ENCODE measurements at places on chromosomes 2 and 18. TPM values are rescaled to one million over a fixed set of nuclear protein-coding genes. Genes with fewer than 3 reads are reported as not detected.

DNA sequence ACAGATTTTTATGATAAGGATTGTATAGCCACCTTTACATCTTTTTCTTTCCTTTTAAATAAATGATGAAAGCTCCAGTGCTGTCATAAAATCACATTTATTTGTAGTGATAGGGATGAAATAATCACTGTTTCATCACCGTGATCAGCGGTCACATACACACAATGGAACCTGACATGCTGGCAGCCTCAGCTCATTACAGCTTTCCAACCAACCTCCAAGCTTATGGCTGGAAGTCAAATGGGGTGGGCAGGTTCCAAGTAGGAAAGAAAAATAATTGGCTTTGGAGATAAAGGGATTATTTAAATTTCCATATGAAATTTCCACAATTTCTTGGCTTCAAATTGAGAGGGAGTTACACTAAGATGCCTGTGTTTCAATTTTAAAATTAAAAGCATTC lies 251.3 kb downstream of the PLCL1 start:
- DNase-seq = no peak

DNA sequence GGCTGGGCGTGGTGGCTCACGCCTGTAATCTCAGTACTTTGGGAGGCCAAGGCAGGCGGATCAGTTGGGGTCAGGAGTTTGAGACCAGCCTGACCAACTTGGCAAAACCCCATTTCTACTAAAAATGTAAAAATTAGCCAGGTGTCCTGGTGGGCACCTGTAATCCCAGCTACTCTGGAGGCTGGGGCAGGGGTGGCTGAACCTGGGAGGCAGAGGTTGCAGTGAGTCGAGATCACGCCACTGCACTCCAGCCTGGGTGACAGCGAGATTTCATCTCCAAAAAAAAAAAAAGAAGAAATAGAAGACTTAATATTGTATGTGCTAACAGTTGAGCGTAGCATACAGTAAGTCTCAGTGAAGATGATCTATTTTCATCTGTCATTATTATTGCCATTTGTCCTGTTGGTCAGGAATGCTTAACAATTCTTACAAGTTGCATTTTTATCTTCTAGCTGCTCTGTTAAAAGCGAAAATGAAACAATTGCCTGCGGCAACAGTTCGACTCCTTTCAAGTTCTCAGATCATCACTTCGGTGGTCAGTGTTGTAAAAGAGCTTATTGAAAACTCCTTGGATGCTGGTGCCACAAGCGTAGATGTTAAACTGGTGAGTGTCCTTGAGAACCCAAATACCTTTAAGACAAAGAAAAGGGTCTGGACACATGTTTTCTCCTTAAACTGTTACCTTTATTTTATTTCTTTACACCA lies 7.2 kb downstream of the PMS1 start:
- DNase-seq = no peak

- DNase-seq = no peak
Observed at GRCh38 chr2:122078451-122078850, 323.0 kb downstream of the TSN start.

DNA sequence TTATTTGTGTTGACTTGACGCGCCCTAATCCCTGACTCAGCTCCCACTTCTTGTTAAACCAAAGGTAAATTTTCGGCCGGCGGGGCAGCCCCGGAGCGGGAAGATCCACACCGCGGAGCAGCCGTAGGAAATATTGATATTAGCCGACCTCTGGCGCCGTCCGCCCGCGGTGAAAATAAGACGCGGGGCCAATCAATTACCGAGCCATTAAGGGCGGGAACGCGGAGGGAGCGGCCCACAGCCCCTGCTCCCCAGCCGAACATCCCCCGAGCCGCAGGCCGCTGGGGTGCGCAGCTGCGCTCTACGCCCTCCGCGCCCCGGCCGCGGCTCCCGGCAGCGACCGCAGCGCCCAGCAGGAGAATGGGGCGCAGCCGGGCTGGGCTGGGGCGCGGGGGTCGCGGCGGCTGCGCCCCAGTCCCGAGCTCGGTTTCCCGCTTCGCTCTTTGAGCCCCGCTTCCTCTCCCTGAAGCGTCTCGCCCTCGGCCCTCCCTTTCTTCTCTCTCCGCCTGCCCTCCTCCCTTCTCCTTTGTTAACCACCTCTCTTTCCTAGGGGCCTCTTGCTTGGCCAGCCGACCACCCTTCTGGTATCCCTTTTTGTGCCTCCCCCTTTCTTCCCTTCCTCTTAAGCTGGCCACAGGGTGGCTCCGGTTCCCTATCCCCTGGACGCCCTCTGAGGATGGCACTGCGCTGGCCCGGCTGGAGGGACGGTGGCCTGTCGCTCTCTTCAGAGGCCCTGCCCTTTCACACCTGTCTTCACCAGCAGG lies 40.9 kb downstream of the CELF4 start:
- DNase-seq = no peak

GRCh38 chr2:27261926-27262298 lies 935 bp downstream of the SLC30A3 start:
- peak; percentile 59 for DNase-seq

- no peak for DNase-seq
Observed at GRCh38 chr18:63264871-63265270, 54.7 kb downstream of the BCL2 start.

GRCh38 chr18:10896851-10897250 lies 252.5 kb downstream of the PIEZO2 start:
- no peak for DNase-seq

GRCh38 chr2:119684518-119684917 lies 5.5 kb downstream of the TMEM177 start:
- DNase-seq = peak; percentile 30

DNA sequence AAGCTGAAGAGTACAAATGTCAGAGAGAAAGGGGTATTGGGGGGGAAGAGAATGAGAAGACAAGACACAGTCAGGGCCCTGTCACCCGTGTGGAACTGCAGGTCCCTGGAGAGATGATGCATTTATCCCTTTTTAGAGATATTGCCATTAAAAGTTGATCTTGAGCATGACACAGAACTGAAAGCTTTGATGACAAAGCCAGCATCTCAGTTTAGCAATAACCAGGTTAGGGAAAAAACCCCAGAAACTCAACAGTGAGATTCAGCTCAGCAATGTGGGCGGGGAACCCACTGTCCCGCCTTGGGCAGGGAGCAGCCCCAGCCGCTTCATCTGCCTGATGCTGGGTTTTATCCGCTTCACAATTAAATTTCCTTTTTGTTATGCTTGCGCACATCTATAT lies 181.1 kb downstream of the NEDD4L start:
- DNase-seq = no peak

- no peak for DNase-seq
Observed at GRCh38 chr18:44903327-44903726, 222.6 kb downstream of the SETBP1 start.

The MSTN gene
- 1.3 TPM for total RNA-seq

The PHOSPHO2 gene
- 6.0 TPM for total RNA-seq

The EMILIN2 gene
- total RNA-seq = 32.4 TPM

DNA sequence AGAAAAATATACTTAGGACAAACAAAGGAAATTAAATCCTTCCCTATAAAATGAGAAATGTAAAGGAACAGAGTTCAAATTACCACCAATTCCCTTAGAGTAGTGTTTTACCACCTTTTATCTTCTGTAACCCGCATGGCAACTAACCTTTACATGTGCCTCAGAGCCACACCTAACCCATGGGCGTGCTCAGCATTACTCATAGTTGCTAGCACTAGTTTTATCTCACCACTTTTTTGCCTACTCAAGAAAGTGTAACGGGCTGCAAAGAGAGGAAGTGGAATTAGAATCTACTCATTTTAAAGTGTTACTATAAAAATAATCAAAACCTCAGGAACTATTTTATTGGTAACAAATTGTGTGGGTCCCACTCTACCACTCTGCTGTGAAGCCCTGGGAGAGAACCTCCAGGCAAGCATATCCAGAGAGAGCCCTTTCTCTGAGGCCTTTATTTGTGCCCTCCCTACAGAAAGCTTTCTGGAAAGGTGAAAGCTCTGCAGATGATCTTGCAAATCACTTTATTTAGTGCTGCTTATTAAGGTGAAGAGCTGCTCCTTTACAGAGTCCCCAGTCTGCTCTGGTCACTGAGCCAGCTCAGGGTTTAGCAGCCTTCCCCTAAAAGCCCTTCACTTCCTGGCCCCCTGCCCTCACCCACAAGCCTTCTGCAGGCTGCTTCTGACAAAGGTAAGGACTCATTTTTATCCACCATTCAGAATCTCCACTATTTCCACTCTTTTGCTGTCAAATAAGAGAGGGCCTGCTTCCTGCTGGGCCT lies 98.8 kb downstream of the TRABD2A start:
- no peak for DNase-seq

DNA sequence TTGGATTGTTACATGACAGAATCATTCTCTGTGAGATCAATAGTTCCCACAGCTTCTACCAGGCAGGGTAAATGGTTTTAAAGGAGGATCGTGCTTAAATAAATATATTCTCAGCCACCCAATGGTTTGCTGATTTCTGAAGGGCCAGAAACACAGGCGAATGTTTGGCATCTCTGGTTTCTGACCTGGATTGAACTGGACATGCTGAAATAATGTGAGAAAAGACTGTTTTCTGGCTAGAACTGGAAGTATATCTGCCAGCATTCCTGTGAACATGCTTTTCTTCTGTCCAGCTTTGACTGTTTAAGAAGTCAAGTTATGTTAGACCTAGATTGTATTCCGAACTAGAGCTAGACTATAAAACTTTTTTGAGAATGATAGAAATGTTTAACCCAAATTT lies 77.1 kb upstream of the COL3A1 start:
- no peak for DNase-seq

The CFAP221 gene
- total RNA-seq = 3.2 TPM

The LCLAT1 gene
- 22.3 TPM for total RNA-seq

DNA sequence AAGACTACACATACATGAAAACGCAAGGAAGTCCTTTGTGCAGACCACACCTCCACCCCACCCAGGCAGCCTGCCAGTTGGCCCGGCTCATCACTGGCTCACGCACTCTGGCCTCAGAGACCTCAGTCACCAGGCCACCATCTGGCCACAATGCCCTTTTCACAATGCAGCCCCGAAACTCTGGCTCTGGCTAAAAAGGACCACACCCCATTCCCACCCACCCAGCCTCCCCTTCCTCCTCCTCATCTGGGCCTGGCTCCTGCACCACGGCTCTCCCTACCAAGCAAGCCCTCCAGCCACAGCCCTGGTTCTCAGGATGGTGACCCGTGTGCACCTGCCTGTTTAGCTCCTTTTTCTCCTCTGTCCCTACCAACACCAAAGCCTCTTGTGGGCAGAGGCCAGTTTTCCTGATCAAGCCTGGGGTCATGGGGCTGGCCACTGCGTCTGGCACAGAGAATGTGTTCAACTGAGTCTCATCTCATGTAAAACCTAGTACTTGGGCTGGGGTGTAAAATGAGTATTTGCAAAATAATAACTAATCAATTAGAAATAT lies 7.4 kb downstream of the HDAC4 start:
- peak; percentile 83 for DNase-seq

GRCh38 chr2:70901227-70902066 lies 34.3 kb upstream of the ATP6V1B1 start:
- no peak for DNase-seq

The TFCP2L1 gene
- 0.29 TPM for total RNA-seq

DNA sequence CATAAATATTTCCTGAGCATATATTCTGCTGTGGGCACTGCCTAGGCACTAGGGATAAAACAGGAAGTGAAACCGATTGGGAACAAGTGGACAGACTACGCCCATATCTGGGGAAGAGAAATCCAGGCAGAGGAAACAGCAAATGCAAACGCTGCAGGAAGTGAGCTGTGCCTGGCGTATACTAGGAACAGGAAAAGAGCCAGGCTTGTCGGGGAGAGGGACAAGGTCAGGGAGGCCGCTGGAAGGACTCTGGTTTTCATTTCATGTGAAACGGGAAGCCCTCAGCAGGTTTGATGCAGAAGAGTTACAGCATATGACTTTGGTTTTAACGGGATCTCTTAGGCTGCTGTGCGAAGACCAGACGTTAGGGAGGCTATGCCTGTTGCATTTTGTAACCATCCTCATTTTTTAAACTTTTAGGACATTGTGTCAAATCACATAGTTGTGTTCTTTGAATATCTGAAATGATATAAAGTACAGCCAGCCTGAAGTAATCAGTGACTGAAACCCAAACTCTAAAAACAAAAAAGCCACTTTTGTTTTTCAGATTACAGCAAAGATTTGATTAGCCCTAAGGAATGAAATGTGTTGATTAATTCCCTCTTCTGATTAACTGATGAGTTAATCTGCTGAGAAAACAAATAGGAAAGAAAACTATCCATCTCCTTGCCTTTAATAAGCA lies 110.2 kb upstream of the PIEZO2 start:
- DNase-seq = no peak

The TMEM247 gene
- total RNA-seq = not detected

GRCh38 chr18:79930020-79930642 lies 21.3 kb downstream of the SLC66A2 start:
- no peak for DNase-seq

GRCh38 chr2:172739661-172740266 lies 4.1 kb downstream of the RAPGEF4 start:
- no peak for DNase-seq

DNA sequence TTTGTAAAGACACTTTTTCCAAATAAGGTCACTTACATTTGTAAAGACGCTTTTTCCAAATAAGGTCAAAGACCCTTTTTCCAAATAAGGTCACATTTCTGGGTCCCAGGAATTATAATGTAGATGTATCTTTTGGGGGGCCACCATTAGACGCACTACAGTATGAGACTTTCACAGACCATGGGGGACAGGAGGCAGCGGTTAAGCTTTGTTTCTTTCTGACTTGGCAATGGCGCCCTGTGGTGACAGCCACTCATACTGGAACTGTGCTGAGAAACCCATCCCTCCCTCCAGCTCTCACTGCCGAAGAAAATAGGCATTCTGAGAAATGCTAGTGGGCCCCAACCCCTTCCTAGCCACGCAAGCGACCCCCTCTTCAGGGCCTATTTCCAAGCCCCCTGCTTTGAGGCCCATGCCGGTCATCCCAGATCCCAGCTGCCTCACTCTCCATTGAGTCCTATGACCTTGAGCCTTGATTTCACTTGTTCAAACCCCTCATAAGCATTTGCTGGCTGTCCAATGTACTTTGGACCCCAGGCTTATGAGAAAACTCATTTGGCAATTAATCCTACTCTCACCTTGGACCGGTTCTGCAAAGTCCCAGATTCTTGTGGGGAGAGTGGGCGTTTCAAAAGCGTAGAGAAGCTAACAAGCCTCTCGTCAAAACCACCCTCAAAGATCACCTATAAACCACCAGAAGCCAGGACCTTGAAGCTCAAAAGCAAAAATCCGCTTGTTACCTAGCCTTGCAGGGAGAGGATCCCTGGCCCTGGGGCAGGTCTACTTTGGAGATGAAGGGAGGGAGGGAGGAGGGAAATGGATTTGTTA lies 11.3 kb upstream of the SPATA3 start:
- no peak for DNase-seq

- peak; percentile 80 for DNase-seq
Observed at GRCh38 chr2:24359129-24360049, 947 bp downstream of the ITSN2 start.

GRCh38 chr2:166156985-166157490 lies 29.2 kb upstream of the SCN1A start:
- DNase-seq = no peak

The CNNM3 gene
- 8.0 TPM for total RNA-seq

GRCh38 chr2:225920621-225921220 lies 521.2 kb downstream of the NYAP2 start:
- no peak for DNase-seq

DNA sequence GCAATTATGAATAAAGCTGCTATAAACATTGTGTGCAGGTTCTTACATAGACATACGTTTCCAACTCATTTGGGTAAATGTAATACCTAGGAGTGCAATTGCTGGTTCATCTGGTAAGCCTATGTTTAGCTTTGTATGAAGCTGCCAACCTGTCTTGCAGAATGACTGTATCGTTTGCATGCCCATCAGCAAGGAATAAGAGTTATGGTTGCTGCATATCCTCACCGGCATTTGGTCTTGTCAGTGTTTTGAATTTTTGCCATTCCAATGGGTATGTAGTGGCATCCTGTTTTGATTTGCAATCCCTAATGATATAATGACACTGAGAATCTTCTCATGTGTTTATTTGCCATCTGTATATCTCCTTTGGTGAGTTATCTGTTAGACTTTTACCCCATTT lies 20.7 kb downstream of the CCDC150 start:
- no peak for DNase-seq

Data from posterior vena cava (tissue), 2 donors.